ENCODE measurements at places on chromosomes 11 and 22. TPM values are rescaled to one million over a fixed set of nuclear protein-coding genes. Genes with fewer than 3 reads are reported as not detected.

PNPLA5 gene
- not detected for total RNA-seq

APOA5 gene
- total RNA-seq = not detected

OR5D18 gene
- not detected for total RNA-seq

NELL1 gene
- not detected for total RNA-seq

OR6A2 gene
- total RNA-seq = not detected

IGSF9B gene
- 24.3 TPM for total RNA-seq

DNA sequence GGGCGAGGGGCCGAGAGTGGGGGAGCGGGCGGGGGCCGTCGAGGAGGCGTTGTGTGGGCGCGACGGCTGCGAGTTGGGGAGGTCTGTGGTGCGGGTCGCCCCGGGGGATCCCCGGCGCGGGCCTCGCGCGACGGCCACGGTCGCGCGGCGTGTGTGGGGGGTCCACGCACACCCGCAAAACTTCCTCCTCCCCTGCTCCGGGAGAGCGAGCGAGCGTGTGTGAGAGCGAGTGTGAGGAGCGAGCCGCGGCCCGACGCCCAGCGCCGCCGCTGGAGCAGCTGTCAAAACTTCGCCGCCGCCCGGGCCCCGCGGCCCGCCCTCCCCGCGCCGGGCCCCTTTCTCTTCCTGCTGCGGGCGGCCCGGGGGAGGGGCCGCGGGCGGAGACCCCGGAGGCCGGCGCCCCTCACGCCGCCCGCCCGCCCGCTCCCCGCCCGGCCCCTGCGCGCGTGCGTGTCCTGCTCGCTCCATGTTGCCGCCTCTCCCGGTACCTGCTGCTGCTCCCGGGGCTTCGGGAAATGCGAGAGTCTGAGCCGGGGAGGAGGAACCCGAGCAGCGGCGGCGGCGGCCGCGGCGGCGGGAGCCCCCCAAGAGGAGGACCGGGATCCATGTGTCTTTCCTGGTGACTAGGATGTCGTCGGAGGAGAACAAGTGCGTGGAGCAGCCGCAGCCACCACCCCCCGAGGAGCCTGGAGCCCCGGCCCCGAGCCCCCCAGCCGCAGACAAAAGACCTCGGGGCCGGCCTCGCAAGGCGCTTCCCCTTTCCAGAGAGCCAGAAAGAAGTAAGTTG, 9.0 kb upstream of the CCT8L2 start:
- H3K27me3 ChIP-seq = peaks cover 24% of the 10 kb centered on the region
- H3K4me3 ChIP-seq = no peak overlapping the region
- no peak overlapping the region for H3K27ac ChIP-seq
- DNase-seq = no peak

- H3K4me3 ChIP-seq = no peak overlapping the region
- H3K4me1 ChIP-seq = no peaks in the 10 kb centered on the region
- H3K36me3 ChIP-seq = no peaks in the 10 kb centered on the region
- DNase-seq = peak; percentile 17
Observed at GRCh38 chr22:22235558-22235957, 9.0 kb upstream of the VPREB1 start.

DNA sequence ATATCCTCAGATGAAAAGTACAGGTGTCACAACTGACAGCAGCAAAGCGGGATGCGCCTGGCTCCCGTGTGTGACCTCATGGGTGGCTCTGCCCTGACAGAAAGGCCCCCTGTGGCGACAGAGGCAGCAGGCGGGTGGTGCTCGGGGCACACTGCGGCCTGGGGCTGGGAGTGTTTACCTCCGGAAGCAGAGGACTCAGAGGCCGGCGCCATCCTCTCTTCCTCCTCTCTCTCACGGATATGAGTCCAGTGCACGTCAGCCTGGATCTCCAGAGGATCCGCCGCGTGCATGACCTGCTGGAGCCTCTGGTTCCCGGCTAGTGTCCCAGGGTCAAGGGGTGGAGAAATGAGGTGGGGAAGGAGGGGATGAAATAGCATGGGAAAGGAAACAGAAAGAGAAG, 53.2 kb upstream of the BID start:
- no peaks in the 10 kb centered on the region for H3K27me3 ChIP-seq
- H3K4me1 ChIP-seq = peaks cover 8% of the 10 kb centered on the region
- DNase-seq = no peak
- H3K27ac ChIP-seq = no peak overlapping the region
- H3K4me3 ChIP-seq = no peak overlapping the region
- H3K36me3 ChIP-seq = peaks cover 4% of the 10 kb centered on the region

GRCh38 chr11:110445437-110445836, 15.7 kb downstream of the FDX1 start:
- H3K27me3 ChIP-seq = no peaks in the 10 kb centered on the region
- H3K4me1 ChIP-seq = no peaks in the 10 kb centered on the region
- H3K27ac ChIP-seq = no peak overlapping the region
- peaks cover 22% of the 10 kb centered on the region for H3K36me3 ChIP-seq
- DNase-seq = no peak

DNA sequence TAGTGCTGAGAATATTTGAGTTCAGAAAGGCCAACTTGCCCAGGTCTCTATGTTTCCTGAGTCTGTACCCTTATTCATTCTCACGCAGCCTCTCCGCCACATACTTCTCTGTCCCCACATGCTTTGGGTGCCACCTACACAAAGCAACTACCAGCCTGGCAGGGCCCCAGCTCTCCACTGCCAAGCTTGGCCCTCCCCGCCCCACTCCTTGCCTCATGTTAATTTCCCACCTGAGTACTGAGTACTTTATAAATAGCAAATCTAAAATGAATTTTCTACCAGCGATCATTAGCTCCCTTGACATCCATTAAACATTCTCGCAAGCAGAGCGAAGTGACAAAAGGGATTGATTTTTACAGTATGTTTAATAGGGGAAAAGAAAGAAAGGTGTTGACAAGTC, 20.8 kb downstream of the NTM start:
- no peak overlapping the region for H3K27ac ChIP-seq
- no peaks in the 10 kb centered on the region for H3K4me1 ChIP-seq
- H3K36me3 ChIP-seq = no peaks in the 10 kb centered on the region
- no peak overlapping the region for H3K4me3 ChIP-seq
- DNase-seq = no peak

GRCh38 chr22:29457730-29458129, 19.3 kb downstream of the RFPL1 start:
- H3K27me3 ChIP-seq = no peaks in the 10 kb centered on the region
- no peaks in the 10 kb centered on the region for H3K36me3 ChIP-seq

GRCh38 chr22:23088199-23088604, 17.9 kb downstream of the GNAZ start:
- H3K27me3 ChIP-seq = no peaks in the 10 kb centered on the region
- no peak for DNase-seq
- no peak overlapping the region for H3K4me3 ChIP-seq
- no peak overlapping the region for H3K27ac ChIP-seq
- H3K4me1 ChIP-seq = peaks cover 6% of the 10 kb centered on the region

DNA sequence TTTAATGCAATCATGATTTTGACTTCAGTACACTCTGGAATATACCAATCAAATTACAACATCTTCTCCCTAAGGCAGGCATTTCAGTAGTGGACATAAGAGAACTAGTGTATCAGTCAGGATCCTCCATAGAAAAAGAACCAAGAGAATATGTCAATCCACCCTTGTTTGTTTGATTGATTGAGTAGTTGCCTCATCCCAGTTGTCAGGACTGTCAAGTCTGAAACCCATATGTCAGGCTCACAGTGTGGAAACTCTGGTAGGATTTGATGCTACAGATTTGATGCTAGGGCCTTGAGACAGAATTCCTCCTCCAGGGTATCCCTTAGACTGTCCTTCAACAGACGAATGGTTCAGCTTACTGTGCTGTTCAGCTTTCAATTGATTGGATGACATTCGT, 375.0 kb downstream of the ETS1 start:
- no peaks in the 10 kb centered on the region for H3K36me3 ChIP-seq
- no peak overlapping the region for H3K4me3 ChIP-seq
- no peaks in the 10 kb centered on the region for H3K4me1 ChIP-seq
- no peak overlapping the region for H3K27ac ChIP-seq

GRCh38 chr22:31342389-31343140, 3.6 kb downstream of the PATZ1 start:
- H3K27ac ChIP-seq = no peak overlapping the region
- peaks cover 66% of the 10 kb centered on the region for H3K36me3 ChIP-seq
- H3K27me3 ChIP-seq = no peaks in the 10 kb centered on the region
- H3K4me1 ChIP-seq = peaks cover 82% of the 10 kb centered on the region

- no peaks in the 10 kb centered on the region for H3K36me3 ChIP-seq
- H3K4me3 ChIP-seq = no peak overlapping the region
Observed at GRCh38 chr11:69905611-69906452, 86.6 kb upstream of the FGF3 start.

DNA sequence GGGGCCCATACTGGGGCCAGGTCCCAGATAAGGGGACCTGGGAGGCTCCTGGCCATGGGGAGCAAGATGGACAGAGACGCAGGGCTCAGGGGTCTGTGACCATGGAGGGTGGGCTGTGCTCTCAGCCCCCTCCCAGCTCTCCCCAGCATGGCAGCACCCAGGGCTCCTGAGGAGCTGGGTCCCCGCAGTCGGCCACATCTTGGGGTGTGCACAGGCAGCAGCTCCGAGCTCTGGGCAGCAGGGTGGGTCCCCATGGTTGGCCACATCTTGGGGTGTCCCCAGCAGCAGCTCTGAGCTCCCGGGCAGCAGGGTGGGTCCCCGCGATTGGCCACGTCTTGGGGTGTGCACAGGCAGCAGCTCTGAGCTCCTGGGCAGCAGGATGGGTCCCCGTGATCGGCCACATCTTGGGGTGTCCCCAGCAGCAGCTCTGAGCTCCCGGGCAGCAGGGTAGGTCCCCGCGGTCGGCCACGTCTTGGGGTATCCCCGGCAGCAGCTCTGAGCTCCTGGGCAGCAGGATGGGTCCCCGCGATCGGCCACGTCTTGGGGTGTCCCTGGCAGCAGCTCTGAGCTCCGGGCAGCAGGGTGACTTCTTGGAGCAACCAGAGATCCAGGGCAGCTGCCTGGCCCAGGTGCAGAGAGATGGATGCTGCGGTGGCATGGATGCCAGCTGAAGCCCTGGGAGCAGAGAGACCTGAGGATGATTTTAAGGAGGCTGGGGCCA, 18.3 kb upstream of the MUC5B start:
- DNase-seq = no peak
- H3K27ac ChIP-seq = no peak overlapping the region
- no peaks in the 10 kb centered on the region for H3K36me3 ChIP-seq
- H3K4me3 ChIP-seq = no peak overlapping the region
- H3K27me3 ChIP-seq = peaks cover 3% of the 10 kb centered on the region

DNA sequence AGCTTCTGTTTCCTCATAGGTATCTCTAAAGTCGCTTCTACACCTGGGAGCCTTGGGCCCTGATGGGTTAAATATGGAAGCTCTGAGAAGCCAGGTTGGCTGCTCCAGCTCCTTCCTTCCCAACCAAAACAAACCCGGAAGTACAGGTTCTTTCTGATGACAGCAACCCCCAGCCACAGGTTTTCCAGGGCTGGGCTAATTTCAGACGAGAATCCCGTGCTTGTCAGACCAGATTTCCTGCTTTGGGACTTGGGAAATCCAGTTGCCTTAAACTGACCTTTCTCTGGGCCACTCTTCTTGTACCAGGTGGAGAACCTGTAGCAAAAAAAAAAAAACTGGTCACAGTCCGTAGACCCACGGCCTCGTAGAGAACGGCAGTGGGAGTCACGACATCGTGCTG, 51.9 kb downstream of the RBX1 start:
- H3K27me3 ChIP-seq = no peaks in the 10 kb centered on the region
- no peak overlapping the region for H3K4me3 ChIP-seq
- H3K27ac ChIP-seq = no peak overlapping the region
- DNase-seq = no peak
- no peaks in the 10 kb centered on the region for H3K4me1 ChIP-seq
- no peaks in the 10 kb centered on the region for H3K36me3 ChIP-seq

DNA sequence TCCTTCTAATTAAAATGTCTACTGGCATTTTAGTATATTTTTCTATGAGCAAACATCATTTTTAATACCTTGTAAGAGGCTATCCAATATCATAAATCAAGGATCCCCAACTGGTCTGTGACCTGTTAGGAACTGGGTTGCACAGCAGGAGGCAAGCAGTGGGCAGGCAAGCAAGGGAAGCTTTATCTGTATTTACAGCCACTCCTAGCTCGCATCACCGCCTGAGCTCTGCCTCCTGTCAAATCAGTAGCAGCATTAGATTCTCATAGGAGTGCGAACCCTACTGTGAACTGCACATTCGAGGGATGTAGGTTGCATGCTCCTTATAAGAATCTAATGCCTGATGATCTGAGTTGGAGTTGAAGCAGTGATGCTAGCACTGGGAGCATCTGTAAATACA, 70.2 kb upstream of the CREB3L1 start:
- no peaks in the 10 kb centered on the region for H3K36me3 ChIP-seq
- no peak overlapping the region for H3K27ac ChIP-seq
- DNase-seq = no peak
- H3K27me3 ChIP-seq = peaks cover 2% of the 10 kb centered on the region
- H3K4me3 ChIP-seq = no peak overlapping the region

GRCh38 chr11:63536669-63537292, at the start of gene PLAAT4:
TSS of gene PLAAT4 (plus strand) at chr11:63536808. CDS start at chr11:63536869, 61 bp downstream.
- H3K4me1 ChIP-seq = peaks cover 87% of the 10 kb centered on the region
- peak within 1 kb of the TSS; percentile 82 for H3K27ac ChIP-seq
- no peaks in the 10 kb centered on the region for H3K27me3 ChIP-seq
- peak within 1 kb of the TSS; percentile 90 for H3K4me3 ChIP-seq
- peaks cover 3% of the 10 kb centered on the region for H3K36me3 ChIP-seq
- DNase-seq = peak; percentile 75

- peaks cover 9% of the 10 kb centered on the region for H3K27me3 ChIP-seq
- H3K27ac ChIP-seq = no peak overlapping the region
- no peaks in the 10 kb centered on the region for H3K4me1 ChIP-seq
- no peaks in the 10 kb centered on the region for H3K36me3 ChIP-seq
- DNase-seq = no peak
- no peak overlapping the region for H3K4me3 ChIP-seq
Observed at GRCh38 chr11:79039122-79039521, 401.7 kb downstream of the TENM4 start.

DNA sequence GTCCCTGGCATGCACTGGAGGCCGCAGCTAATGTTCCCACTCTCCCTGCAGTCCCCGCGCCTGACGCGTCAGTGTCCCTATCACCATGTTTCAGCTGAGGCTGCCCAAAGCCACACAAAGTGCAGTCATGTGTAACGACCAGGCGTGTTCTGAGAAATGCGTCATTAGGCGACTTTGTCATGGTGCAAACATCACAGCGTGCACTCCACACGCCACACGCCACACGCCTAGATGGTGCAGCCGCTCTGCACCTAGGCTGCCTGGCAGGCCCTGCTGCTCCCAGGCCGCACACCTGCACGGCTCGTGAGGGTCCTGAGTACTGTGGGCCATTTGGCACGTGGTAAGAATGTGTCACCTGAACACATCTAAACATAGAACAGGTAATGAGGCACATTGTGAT, 2.4 kb downstream of the CRELD2 start:
- H3K27me3 ChIP-seq = no peaks in the 10 kb centered on the region
- no peak overlapping the region for H3K4me3 ChIP-seq
- H3K36me3 ChIP-seq = peaks cover 20% of the 10 kb centered on the region
- peak; percentile 23 for DNase-seq

DNA sequence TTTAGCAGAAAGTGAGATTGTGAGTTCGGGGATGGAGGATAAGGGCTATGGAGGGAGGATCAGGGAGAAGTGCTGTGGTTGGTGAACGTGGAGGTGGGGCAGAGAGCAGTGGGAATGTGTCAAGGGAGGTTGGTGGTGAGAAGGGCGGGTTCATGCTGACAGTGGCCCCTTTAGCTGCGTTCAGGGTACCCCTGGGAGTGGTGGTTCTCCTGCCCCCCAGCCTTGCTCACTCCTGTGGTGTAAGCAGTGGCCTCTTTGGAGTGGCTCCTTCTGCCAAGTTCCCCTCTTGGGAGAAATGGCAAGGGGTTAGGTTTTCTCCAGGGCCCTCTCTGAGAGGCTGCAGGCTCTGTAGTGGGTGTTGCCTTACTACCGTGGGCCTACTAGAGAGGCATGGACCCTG, 16.1 kb upstream of the NECTIN1 start:
- H3K4me3 ChIP-seq = no peak overlapping the region
- no peak for DNase-seq
- H3K36me3 ChIP-seq = no peaks in the 10 kb centered on the region
- no peak overlapping the region for H3K27ac ChIP-seq
- H3K27me3 ChIP-seq = peaks cover 49% of the 10 kb centered on the region
